T-helper 2 cell (primary cell): ENCODE measurements at places on chromosomes 7 and 10.

GRCh38 chr10:4061441-4061951, 276.5 kb upstream of the KLF6 start:
- no peak for DNase-seq

- DNase-seq: no peak
Observed at GRCh38 chr10:61964949-61965702, 63.6 kb downstream of the ARID5B start.

GRCh38 chr10:1293636-1294435, 237.7 kb downstream of the WDR37 start:
- DNase-seq: no peak

GRCh38 chr7:21969822-21970221, 24.1 kb upstream of the CDCA7L start:
- no peak for DNase-seq

GRCh38 chr7:75617634-75618234, 121.0 kb downstream of the HIP1 start:
- no peak for DNase-seq

DNA sequence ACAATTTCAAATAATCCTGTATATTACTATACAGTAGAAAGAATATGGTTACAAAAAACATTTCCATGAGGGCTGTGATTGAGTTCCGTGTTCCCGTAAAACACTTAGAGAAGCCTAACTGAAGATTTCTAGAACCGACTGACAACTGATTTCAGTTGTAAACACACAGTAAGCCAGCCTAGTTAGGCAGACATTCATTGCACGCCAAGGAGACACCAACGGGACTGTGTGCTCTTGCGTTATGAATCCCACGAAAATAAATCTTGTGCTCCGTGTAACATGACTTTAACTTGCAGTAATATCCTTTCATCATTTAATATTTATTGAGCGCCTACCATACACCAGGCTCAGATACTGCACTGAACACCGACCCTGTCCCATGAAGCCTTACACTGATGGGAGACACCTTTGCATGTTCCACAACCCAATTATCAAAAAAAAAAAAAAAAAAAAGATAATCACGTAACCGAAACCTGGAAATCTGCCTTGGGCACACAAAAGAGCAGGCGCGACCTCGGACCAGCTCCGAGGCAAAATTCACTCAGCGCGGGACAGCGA, 420 bp upstream of the KLHL7 start:
- DNase-seq: no peak

DNA sequence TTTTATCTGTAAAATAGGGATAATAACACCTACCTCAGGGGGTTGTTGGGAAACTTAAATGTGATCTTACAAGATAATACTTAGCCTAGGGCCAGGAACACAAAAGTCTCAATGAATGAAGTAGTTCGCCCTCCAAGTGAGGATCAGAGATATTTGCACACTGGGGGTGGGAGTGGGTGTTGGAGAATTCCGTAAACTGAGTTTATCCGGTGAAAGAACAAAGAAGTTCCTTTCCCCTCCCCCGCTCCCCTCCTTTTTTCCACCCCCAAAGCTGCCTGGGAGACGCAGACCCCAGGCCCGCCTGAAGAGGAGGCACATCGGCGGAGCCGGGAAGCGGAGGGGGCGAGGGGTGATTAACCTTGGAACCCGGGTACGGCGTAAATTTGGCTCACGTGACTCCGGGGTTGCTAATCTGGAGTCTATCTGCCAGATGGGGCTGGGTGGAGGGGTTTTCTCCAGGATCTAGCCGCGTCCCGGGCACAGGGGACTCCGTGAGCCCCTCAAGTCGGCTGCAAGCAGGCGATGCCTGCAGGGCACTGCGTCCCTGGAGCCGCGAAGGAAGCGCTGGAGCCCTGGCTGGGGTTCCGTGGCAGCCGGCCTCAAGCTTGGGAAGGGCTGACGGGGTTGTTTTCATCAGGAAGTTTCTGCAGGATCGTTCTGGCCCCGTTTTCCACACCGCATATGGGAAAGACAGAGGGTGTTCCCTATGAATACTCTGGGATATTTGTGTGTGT, 1.4 kb upstream of the PODXL start:
- DNase-seq: no peak

GRCh38 chr7:141702047-141702567, at the start of gene DENND11:
Gene DENND11 (minus strand): TSS chr7:141702166. CDS start chr7:141702153, 13 bp downstream.
- peak; percentile 66 for DNase-seq

DNA sequence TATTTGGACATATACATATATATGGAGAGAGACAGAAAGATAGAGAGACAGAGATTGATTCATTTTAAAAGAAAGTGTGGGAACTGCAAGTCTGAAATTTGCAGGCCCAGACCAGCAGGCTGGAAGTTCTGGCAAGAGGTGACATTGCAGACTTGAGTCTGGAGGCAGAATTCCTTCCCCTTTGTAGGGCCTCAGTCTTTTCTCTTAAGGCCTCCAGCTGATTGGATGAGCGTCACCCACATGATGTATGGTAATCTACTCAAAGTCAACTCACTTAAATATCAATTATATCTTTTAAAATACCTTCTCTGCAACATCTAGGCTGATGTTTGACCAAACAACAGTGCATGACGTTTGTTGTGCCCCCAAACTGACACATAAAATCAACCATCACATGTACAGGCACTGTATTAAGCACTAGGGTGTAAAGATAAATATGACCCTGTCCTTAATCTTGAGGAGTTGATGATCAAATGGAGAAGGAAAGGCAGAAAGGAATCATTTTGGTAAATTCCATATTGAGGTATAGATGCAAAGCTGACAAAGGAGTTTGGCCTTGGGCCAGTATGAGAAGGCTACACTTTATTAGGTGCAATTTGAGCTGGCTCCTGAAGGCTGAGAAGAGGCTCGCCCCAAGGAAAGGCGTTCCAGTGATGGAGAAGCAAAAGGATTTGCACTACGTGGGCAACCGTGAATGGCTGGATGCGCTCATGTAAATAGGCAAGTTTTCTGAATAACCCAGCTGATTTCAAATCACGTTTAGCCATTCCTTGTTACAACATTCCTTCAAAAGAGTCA, 52.6 kb downstream of the BPGM start:
- no peak for DNase-seq

DNA sequence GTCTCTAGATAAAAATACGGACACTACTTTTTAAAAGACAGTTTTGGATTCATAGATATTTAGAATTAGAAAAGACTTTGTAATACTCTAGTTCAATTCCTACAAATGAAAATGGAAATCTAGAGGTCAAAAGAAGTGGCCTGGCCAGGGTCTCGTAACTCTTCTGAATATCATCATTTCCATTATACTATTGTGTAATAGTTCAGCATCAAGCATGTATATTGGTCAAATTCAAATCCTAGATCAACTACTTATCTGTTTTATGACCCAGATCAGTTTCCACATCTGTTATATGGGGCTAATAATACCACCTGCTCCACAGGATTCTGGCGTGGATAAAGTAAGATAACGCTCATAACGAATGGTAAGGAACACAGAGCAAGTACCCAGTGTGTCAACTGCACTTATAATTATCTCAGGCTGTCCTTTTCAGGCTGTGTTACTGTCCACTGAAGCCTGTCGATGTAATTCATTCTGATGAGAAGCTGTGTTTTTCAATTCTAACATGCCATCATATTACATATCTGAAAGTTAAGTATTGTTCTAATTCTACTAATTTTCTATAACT, 54.3 kb downstream of the ARHGAP21 start:
- no peak for DNase-seq

DNA sequence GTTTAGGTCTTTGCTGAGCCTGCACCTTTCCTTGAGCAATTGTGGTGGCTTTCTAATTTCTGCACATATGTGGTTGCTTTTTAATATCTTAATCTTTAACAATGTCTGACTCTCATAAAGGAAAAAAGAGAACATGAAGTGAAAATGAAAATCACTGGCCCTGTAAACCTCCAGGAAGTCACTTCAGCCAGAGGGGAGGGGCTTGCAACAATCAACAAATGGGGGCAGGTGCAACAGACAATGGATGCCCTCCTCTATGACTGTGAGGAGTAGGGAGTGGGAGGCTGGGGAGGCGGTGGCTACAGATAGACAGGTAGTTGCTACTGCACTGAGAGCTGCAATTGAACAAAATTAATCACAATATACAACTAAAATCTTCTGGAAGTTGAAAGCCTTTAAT, 1377.4 kb downstream of the XPNPEP1 start:
- DNase-seq: no peak

DNA sequence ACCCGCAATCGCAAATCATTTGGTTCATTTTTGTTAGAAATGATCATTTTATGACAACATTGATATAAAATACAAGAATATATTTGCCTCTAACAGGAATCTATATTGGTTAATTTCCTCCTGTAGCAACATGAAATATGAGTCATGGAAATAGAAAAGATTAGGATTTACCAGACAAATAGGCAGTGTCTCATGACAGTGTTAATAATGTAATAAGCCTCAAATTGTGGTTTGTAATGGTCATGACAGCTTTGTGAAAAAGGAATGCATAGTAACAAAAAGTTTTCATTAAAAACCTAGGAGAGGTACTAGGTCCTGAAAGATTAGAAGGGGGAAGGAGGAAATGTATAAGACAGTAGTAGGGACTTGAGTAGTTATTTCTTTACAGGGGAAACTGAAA, 7.9 kb upstream of the SLK start:
- no peak for DNase-seq

DNA sequence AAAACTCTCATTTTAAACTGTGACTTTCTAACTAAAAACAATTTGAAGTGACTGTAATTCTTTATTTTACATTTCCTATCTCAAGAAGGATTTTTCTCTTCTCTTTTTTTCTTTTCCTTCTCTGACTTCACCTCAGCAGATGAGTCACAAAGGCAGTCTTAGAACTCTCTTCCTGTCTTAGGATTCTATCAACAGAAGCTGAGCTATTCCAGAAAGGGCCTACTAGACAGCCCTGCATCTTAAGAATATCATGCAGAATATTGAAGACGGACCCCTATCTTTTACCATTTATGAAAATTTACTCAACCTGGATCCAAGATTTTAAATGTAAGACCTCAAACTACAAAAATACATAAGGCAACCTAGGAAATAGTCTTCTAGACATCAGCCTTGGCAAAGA, 365.7 kb upstream of the SEMA3C start:
- no peak for DNase-seq

DNA sequence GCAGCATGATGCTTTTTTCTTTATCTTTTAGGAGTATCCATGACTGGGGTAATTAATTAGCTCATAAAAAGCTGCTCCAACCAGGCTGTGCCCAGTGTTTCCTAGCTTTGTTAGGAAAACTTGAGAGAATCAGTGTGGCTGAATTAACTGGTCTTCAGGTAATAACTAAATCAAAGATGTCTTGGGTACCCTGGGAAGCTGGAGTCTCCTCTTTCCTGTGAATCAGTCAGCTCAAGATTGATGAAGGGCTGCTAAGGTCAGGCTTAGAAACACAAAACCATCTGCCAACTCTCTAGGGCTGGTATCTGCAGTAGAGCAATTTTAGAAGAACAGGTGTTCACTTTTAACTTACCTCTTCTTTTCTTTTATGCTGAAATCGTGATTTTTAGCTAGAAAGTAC, 21.4 kb upstream of the ATOH7 start:
- DNase-seq: no peak

DNA sequence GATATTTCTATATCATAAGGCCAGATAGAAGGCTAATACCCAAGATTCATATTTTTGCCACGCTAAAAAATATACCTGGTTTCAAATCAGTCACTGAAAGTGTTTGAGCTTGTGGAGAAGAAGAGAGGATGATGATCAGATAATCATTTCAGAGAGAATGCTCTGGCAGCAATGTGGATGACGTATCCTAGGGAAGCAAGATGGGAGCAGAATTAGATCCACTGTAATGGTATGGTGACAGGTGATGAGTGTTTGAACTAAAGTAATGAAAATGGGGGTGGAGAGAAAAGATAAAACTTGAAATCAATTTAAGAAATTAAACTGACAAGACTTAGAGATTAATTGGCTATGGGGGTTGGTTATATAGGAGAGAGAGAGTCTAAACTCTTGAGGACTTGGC, 42.7 kb upstream of the TMEM196 start:
- DNase-seq: no peak

- no peak for DNase-seq
Observed at GRCh38 chr7:143393267-143394041, 12.3 kb downstream of the ZYX start.

GRCh38 chr10:102643336-102644065, 778 bp upstream of the TRIM8 start:
- peak; percentile 30 for DNase-seq

DNA sequence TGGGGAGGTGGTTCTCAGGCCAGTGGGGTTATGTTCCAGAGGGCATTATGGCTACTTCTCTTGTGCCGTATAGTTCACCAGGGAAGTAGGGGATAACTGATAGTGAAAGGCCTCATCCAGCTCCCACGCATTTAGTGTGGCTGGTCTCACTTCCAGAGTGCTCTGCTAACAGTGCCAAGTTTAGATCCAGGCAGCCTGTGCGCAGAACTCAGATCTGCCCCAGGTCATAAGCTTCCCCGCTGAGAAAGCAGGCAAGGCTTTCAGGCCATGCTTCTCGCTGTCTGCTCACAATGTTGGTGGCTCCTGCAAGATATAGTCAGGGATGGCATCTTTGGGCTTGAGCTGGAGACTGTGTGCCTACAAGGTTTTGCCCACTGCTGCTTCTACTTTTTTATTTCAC, 11.3 kb downstream of the AGK start:
- no peak for DNase-seq

DNA sequence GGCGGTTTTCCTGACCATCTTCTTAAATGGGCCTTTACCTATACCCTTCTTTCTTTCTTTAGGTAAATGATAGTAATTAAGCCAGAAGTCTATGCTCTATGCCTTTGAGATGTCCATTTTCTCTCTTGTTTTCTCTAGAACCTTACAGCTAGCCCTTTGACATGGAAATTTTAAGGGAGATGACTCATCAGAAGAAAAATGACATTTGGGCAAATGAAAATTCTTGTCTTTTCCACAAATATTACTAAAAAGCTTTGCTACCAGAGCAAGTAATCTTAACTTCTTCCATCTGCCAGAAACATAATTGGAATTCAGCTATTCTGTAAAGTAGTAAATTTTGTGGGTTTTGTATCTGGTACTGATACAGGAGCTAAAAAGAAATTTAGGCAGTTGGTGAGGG, 59.5 kb downstream of the CCDC3 start:
- no peak for DNase-seq

DNA sequence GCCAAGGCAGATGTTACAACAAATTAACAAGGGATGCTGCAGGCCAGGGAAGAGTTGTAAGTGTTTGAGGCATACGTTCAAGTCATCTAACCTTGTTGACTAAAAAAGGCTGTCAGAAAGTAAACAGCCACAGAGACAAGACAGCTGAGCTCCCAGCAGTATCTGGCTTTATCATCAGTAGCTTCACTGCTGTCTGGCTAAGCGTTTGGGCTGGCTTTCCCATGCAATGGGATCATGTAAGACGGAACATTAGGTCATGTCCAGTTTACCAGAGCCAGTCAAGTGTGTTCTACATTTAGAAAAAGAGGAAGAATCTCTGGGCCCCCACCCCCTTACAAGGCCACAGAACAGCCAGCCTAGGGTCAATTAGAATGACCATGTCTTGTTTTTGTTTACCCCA, 51.3 kb upstream of the GSAP start:
- no peak for DNase-seq

GRCh38 chr10:71975871-71976725, 11.9 kb downstream of the CHST3 start:
- DNase-seq: no peak

GRCh38 chr7:117262546-117262945, 60.3 kb downstream of the WNT2 start:
- DNase-seq: no peak
